ENCODE measurements at places on chromosomes 4 and X. TPM values are rescaled to one million over a fixed set of nuclear protein-coding genes. Genes with fewer than 3 reads are reported as not detected.

Gene TCP11X2
- total RNA-seq = not detected

Gene TAF7L
- total RNA-seq = 0.19 TPM

Gene MGAT4D
- not detected for total RNA-seq

Gene F8
- total RNA-seq = 2.9 TPM

Gene FAM9C
- not detected for total RNA-seq

Gene MAGEA12
- total RNA-seq = not detected

Gene PPAT
- 18.3 TPM for total RNA-seq

Gene PASD1
- total RNA-seq = 0.05 TPM

Gene CSAG2
- total RNA-seq = not detected

Gene F8A2
- not detected for total RNA-seq

DNA sequence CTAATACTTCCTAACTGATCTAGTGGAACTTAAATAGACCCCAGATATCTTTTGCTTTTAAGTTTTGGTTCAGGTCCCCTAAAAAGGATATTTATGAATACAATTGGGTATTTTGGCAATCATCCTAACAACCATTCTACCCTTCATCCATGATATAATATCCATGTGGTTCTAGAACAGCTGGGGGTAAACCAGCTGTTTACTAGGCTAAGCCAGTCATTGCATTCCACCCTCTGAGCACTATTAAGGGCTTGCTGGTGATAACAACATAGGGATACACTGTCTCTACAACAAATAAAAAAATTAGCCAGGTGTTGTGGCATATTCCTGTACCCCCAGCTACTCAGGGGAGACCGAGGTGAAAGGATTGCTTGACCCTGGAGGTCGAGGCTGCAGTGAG is 54.8 kb upstream of the MAPK10 start:
- no peak for DNase-seq

- DNase-seq = no peak
These were observed 24.3 kb downstream of the HADH start for GRCh38 chr4:108013955-108014354.

- DNase-seq = no peak
These were observed 48.8 kb downstream of the PPP2R2C start for GRCh38 chr4:6423575-6423974.

DNA sequence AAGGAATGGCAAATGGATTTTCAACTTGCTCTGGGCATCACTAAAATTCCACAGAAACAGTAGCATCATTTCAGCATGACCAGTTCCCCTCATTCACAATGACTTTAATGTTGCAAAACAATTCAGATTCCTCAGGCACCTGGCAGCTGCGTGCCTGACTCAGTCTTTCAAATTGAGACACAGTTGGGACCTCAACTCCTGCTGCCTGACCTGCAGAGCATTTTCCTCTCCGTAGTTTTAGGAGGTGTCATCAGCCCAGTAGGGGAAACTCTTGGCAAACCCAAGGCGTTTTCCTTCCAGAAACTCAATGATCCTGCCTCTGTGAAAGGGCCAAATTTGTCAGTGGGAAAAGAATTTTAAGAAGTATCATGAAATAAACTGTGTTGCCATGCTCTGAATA is 388.9 kb downstream of the SPRY1 start:
- no peak for DNase-seq

DNA sequence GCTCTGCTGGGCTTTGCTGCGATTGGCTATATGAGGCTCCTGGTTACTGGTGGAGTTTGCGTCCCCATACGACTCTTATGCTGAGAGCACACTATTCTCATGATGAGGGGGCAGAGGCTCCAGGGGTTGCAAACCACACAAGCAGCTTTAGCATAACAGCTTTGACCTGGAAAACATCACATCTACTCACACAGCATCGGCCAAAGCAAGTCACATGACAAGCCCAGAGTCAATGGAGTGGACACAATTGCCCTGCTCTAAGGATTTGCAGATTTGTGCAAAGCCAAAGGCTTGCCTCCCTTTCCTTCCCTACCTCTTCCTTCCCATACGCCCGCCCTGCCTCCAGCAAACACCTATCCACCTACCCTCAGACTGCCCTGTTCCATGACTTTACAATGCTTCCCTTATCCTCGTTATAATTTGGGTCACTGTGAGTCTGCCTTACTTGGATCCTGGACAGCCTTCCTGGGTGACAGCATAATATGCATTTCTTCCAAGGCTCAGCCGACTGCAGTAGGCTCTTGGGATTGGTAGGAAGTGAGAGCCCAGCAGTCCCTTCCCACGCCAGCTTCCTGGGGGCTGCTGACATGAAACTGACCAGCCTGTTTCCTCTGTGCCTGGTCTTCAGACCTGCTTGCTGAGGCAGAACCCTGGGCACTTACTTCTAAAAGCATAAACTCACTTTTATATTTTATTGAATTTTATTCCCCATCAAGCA is 208.2 kb upstream of the PSAPL1 start:
- no peak for DNase-seq

- DNase-seq = no peak
These were observed 25.7 kb downstream of the SLC39A8 start for GRCh38 chr4:102319594-102319993.

GRCh38 chrX:4225086-4225485 is 511.6 kb upstream of the PRKX start:
- DNase-seq = no peak

DNA sequence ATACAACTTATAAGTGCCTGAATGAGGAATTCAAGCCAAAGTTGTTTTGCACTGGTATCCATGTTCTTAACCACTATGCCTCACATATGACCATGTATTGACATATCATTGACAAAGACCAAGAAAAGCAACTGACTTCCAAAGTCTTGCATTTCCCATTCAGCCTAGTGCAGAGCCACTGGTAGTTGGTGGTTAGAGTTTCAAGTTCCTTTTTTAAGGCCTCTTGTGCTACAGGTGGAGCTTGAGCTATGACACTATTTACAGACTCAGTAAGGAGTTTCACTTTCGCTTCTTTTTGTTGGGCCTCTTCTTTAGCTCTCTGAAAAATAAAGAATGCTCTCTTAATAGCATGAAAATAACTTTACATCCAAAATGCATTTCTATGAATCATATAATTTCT is 763.0 kb downstream of the DMD start:
- peak; percentile 18 for DNase-seq

GRCh38 chr4:100269446-100269845 is 79.2 kb upstream of the DDIT4L start:
- DNase-seq = no peak

DNA sequence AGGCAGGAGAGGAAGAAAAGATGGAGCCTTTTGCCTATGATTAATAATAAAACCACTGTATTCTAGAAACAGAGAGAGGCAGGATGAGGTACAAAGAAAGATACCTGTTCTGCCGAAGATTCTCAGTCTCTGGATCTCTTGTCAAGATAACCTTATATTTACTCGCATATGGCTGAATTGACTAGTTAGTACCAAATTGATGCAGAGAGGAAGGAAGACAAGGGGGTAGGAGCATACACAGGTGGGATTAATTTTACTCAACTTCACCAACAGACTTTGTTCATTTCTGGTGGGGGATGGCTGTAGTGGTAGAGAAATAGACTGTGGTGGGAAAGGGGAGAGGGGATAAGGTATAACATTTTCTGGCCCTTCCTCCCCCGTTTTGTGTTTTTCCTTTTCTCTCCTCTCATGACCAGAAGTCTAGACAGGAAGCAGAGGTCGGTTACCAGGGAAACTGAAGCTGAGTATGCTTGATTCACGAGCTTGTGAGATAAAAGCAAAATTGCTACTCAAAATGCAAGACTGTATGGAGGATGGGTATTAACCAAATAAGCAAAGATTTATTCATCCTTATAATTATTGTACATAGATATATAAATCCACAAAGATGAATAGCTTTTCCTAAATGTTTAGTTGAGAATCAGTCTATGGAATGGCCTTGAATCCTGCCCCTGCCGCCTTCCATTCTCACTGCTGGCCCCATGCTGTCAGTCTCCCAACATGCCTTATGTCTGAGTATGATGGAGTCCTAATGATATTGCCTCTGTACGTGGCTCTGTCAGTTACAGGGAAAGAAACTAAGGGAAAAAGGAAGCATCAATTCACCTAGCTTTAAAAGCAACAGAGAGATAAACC is 17.8 kb upstream of the PAGE2B start:
- peak; percentile 26 for DNase-seq

DNA sequence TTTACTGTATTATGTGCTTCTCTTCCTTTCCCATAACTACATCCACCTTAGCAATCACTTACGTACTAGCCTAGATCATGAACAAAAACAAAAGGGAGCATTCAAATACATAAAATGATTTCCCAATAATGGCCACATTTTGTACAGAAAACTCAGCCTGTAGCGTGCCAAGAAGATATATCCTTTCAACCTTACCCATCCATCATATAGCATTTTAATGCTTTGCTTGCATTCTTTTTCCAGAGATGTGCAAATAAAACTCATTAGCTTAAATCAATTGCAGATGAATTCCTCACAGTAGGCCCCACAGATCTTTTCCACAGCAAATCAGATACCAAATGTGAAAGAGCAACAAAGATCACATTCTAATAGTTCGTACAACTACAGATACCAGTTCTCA is 20.8 kb downstream of the GRSF1 start:
- DNase-seq = no peak

DNA sequence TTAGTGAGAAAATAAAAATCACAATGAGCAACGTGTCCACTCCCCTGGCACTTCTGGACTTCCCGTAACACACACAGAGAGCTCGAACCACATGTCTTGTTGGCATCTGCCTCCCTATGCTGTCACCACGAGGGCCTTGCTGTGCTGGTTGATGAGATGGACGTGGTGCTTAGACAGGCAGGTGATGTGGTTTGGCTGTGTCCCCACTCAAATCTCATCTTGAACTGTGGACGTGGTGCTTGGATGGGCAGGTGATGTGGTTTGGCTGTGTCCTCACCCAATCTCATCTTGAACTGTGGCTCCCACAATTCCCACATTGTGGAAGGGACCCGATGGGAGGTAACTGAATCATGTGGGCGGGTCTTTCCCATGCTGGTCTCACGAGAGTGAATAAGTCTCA is 40.0 kb downstream of the FGFRL1 start:
- no peak for DNase-seq

DNA sequence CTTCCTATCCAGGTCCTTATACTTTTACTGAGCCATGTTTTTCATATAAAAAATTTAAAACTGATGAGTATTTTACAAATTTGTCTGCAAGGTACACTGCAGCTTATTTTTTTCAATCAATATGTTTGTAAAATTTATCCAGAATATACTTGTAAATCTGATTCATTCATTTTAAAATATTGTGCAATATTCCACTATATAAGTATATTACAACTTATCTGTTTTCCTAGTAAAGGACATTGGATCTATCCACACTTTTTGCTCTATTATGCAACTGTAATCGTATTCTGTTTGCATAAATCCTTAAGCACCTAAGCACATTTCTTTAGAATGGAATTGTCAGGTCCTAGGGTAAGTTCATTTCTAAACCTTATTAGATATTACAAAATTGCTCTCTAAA is 49.5 kb downstream of the TBC1D9 start:
- DNase-seq = no peak

GRCh38 chr4:163815776-163816175 is 321.3 kb downstream of the TMA16 start:
- no peak for DNase-seq

DNA sequence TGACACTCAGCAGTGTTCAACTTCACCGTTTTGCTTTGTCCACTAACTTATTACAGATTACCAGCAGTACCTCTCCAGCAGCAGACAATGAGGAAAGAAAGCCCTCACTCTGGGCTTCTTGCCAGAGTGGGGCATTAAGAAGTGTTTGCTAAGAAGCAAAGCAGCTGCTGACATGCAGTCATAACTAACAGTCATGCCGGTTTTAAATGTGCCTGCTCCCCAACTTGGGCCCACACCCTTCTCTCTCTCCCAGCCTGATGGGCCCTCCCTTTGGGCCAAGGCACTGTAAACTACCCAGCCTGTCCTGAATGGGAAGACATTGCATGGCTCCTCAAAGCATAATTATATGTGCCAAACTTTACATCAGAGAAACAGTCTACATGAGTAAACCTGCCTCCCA is 54.6 kb upstream of the HHIP start:
- no peak for DNase-seq

DNA sequence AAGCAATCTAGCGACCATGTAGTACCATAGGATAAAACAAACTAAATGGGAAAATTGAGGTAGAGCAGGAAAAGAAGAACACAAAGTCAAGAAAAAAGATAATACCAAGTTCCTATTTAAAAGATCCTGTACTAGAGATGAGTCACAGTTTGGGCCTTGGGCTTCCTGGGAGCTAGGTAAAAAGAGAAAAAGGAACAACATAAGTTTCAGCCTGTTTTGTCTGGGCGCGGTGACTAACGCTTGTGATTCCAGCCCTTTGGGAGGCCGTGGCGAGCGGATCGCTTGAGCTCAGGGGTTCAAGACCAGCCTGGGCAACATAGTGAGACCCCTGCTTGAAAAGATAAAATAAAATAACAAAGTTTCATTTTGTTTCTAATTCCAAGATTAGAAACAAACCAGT is 14.0 kb upstream of the TMEM156 start:
- DNase-seq = no peak

GRCh38 chr4:8719421-8719820 is 126.9 kb downstream of the CPZ start:
- DNase-seq = no peak

GRCh38 chr4:75683482-75684155 is 10.4 kb upstream of the G3BP2 start:
- DNase-seq = no peak

- no peak for DNase-seq
These were observed 129.9 kb upstream of the ADGRL3 start for GRCh38 chr4:61070269-61070668.

- no peak for DNase-seq
These were observed 175.5 kb downstream of the WDFY3 start for GRCh38 chr4:84790769-84791565.

- no peak for DNase-seq
These were observed 2.6 kb upstream of the BEX1 start for GRCh38 chrX:103066606-103067005.
